ENCODE measurements at places on chromosomes 12 and 14.

- DNase-seq, result no peak
These were observed 99.0 kb upstream of the EVL start for GRCh38 chr14:99966037-99966835.

DNA sequence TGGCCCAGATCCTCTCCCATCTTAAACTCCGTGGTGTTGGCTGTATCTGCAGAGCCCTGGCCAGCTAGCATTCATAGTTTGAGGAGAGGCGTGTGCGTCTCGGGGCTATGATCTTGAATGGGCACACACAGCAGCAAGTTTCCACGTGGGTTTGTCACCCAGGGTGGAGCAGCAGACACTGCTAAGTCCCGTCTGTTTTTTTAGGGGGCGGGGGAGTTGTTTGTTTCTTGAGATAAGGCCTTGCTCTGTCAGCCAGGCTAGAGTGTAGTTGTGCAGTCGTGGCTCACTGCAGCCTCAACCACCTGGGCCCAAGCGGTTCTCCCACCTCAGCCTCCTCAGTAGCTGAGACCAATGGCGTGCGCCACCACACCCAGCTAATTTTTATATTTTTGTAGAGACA lies 20.1 kb upstream of the TEX22 start:
- no peak for DNase-seq

DNA sequence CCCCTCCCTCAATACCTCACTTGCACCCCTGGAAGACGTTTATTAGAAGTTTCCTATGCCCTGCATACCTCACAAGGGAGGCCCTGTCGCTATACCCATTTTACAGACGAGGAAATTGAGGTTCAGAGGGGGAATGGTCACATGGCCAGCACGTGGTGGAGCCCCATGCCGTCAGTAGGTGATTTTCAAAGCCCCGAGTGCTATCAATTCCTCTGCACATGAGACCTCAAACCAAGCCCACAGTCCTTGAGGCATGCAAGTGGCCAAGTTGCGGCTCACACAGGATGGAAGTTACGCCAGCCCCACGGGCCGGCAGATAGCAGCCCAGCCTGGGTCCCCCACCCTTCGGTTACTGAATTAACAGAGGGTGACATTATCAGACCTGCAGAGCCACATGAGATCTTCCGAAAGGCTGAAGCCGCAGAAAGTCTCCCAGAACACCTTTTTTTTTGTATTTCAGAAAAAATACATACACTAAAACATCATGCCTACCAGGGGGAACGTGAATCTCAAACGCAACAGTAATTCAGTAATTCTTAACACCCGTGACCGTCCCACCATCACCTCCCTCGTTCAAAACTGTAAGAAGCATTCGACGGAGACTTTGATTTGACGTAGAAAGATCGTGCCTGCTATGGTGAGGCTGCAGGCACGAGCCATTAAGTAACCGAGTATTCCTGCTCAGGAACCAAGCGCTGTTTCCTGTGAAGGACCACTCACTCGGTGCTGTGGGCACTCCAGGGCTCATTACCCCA lies 129.0 kb downstream of the RFLNA start:
- DNase-seq, result no peak

GRCh38 chr12:95349291-95349690 lies 124.7 kb upstream of the METAP2 start:
- DNase-seq, result no peak

- no peak for DNase-seq
These were observed 1074.2 kb upstream of the NOVA1 start for GRCh38 chr14:27672047-27672446.

GRCh38 chr14:75711105-75711795 lies 50.2 kb downstream of the TTLL5 start:
- no peak for DNase-seq

GRCh38 chr12:49962861-49963765 lies 1.4 kb downstream of the AQP5 start:
- no peak for DNase-seq

DNA sequence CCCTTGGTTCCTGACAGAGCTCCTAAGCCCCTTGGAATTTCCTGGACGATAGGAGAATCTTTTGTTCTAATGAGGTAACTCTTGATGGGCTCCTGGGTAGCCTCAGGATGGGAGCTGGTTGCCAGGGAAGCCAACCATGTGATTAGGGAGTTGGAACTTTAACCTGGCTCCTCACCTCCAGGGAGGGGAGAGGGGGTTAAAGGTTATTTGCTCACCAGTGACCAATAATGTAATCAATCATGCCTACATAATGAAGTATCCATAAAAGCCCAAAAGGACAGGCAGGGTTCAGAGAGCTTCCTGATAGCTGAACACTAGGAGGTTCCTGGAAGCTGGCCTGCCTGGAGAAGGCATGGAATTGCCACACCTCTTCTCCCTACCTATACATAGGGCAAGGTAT lies 6.2 kb upstream of the CNOT2 start:
- DNase-seq, result no peak

GRCh38 chr14:43795600-43796228 lies 711.4 kb downstream of the FSCB start:
- DNase-seq, result no peak

DNA sequence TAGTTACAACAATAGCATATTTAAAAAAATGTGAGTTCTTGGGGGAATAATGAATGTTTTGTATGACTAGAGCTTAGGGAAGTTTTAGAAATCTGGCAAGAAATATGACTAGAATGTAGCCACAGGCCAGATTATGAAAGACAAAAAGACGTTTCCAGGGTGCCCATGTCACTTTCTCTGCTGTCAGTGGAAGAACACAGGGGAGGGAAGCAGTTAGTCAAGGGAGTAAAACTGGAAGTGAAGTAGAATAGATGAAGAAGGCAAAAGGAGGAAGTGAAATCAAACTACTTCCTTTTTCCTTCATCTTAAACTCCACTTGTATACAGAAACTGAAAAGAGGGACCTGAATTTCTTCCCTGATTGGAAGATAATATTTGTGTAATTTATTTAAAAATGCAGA lies 81.2 kb upstream of the ATP2B1 start:
- DNase-seq, result no peak

DNA sequence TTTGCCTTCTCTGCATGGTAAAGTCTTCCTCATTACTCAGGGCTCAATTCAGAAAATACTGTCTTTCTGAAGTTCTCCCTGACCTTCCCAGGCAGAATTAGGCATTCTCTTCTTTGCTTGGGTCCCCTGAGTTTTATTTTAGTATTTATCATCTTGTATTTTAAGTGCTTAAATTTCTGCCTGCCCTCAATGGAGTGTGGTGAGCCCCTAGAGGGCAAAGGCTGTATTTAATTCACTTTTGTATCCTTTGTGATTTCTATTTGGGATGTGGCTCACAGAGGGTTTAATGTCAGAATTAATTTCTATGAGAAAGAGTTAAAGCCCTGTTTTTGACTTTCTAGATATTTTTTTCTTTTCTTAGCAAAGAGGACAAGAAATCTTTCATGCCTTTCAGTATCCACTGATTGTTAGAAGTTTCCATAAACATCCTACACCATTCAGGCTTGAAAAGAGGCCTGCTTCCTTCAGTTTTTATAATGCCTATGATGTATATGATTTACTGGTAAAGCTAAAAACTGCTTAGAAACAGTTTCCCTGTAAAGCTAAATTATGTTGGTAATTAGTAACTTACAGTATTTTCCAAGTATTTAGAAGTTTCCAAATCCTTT lies 55.6 kb upstream of the PTPRB start:
- DNase-seq, result no peak

DNA sequence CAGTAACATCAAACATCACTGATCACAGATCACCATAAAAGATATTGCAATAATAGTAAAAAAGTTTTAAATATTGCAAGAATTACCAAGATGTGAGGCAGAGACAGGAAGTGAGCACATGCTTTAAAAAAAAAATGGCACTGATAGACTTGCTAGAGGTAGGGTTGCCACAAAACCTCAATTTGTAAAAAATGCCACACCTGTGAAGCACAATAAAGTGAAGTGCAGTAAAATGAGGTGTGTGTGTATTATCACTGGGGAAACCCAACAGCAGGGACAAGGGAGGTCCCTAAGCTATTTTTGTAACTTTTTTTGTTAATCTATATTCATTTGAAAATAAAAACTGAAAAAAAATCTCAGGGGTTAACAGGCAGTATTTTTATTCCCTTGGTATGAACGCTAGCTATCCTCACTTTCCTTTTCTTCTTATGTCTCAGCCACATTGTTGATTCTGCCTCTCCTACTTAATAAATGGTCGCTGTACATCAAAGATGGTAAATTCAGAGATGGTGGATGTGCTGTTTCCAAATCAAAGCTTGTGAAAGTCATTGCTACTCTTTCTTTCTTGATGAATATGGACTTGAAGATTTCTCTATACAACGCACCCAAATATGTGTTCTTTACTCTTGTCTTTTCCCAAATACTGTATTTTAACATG lies 14.0 kb upstream of the KLRD1 start:
- DNase-seq, result no peak

- DNase-seq, result no peak
These were observed 662 bp downstream of the EPS8 start for GRCh38 chr12:15788233-15789219.

- DNase-seq, result no peak
These were observed 115.6 kb downstream of the LRIG3 start for GRCh38 chr12:58804749-58805148.

- DNase-seq, result no peak
These were observed 29.7 kb downstream of the A2ML1 start for GRCh38 chr12:8852119-8852518.

- DNase-seq, result no peak
These were observed 62.8 kb downstream of the OTOGL start for GRCh38 chr12:80162177-80162576.

DNA sequence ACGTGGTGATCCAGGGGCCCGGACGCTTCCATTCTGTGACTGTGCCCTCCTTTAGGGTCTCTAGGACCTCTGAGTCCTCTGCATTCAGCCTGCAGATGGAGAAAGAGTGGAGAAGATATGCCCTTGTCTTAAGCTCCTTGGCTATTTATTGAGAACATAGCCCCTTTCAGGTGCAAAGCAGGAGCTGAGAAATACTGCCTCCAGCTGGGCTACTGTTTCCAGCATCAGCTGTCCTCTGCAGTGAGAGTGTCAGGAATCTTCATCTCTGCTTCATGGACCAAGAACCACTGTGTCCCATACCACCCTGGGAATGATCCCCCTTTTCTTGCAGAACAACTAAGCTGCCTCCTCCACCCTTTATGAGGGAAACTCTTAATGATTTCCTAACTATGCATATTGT lies 47.8 kb upstream of the CEP83 start:
- no peak for DNase-seq

DNA sequence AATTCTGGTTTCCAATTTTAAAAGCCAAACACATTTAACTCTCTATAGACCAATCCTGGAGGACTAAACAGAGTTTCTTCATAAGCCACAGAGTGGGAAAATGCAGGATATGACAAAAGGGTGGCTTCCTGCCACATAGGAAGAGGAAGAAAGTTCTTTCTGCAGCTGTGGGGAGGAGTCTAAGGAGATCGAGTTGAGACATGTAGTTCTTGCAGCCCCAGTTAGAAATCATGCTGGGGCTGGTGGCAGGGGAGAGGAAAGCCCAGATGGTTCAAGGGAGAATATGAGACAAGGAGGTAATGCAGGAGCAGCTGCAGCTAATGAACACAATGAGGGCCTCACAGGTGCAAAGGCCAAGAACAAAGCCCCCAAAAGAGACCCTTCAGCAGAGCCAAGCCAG lies 85.0 kb upstream of the ARID2 start:
- DNase-seq, result no peak

- no peak for DNase-seq
These were observed 3.2 kb downstream of the MSI1 start for GRCh38 chr12:120365675-120366340.

- DNase-seq, result no peak
These were observed 59.3 kb upstream of the FAM222A start for GRCh38 chr12:109654357-109654756.

GRCh38 chr14:95733212-95733611 lies 19.3 kb upstream of the TCL1A start:
- DNase-seq, result no peak

DNA sequence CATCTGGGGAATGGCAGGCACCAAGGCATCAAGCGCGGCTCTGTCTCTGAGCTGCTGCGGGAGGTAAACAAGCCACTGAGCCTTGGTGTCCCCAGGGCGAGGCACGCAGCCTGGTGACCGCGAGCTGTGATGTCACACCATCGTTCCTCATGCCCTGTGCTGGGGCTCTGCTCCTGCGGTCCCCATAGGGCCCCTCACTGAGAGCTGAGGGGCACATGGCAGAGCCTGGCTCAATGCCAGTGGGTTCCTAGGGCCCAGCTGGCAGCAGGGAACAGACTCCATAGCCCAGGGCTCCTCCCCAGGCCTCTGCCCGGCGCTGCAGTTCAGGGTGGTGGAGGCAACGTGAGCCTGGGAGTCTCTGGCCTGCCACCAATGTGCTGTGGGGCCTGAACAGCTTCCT lies 22.6 kb downstream of the CHGA start:
- no peak for DNase-seq

- no peak for DNase-seq
These were observed 66.7 kb upstream of the EIF5 start for GRCh38 chr14:103267226-103267910.

DNA sequence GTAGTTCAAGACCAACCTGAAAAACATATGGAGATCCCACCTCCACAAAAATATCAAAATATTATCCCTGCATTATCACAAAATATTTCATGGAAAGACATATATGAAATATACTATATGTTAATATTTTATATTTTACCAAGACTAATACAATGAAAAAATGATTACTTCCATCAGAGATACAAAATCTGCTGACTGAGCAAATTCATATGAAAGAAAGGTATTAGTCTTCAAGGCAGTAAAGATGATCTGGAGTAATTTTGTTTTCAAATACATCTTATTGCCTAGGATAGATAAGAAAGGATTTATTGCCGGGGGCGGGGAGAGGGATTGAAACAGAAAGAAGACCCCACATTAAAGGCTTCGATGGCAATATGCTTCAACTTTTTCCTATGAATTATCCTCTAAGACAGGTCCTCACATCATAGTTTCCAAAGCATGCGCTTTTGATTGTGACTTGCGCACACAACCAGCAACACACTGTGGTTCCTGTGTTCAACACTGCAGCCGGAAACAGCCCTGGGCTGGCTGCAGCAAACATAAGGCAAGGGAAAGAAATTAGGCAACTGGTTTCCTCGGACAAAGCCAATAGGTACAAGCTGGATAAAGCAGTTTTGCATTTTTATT lies 83.2 kb downstream of the SPPL3 start:
- DNase-seq, result peak; percentile 47

GRCh38 chr14:54220071-54220703 lies 176.6 kb upstream of the CDKN3 start:
- no peak for DNase-seq

DNA sequence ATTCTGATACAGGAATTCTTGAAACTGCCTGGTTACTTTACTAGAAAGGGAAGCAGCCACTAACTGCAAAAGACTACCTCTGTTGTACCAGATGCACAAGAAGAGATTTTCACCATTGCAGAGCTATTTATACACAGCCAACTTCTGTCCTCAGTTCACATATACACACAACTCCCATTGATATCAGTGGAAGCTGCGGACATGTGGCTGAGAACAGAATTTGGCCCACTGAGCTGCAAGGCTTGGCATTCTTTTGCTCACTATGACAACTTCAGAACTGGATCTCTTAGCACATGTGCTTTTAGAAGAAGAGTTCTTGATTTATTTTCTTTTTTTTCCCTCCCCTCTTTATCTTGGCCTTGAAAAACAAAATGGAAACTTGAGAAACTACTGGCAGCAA lies 28.3 kb downstream of the PTPRO start:
- no peak for DNase-seq

All from stimulated activated CD4-positive, alpha-beta T cell treated with anti-CD3 and anti-CD28 coated beads, Interleukin-15, amount 100 ng/mL, for 48 hours (primary cell).